Retinal pigment epithelial cell (primary cell): ENCODE measurements at places on chromosomes 1 and 21.

GRCh38 chr1:26237230-26237966 is 3.4 kb downstream of the CEP85 start:
- no peak for DNase-seq

GRCh38 chr1:116415699-116416533 is 42.9 kb downstream of the ATP1A1 start:
- DNase-seq = no peak

- no peak for DNase-seq
These were observed 27.5 kb downstream of the PEX14 start for GRCh38 chr1:10502206-10502605.

DNA sequence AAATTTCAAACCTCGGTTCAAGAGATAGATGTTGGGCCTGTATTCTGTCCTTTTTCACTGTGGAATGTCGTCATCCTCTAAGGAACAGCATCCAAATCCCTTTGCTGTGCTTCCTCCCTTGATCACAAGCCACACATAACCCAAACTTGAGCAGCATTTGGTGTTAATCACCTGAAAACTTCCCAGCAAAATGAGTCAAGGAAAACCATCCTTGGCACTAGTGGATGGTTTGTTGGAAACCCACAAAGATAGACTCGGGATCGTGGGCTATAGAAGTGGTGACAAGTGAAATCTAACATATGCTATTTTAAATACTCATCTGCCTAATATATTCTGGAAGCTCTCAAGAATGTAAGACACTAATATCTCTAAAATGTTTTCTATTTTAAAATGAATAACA is 459.1 kb downstream of the SETD4 start:
- no peak for DNase-seq

- no peak for DNase-seq
These were observed 158.3 kb upstream of the CACNA1E start for GRCh38 chr1:181324797-181325616.

GRCh38 chr1:236201786-236202185 is 59.4 kb downstream of the GPR137B start:
- DNase-seq = no peak
